ENCODE measurements at places on chromosomes 13 and 19. TPM values are rescaled to one million over a fixed set of nuclear protein-coding genes. Genes with fewer than 3 reads are reported as not detected.

GRCh38 chr13:82947191-82947621 lies 935.1 kb downstream of the SLITRK1 start:
- peaks cover 8% of the 10 kb centered on the region for H3K36me3 ChIP-seq
- no peaks in the 10 kb centered on the region for H3K27me3 ChIP-seq
- peaks cover 18% of the 10 kb centered on the region for H3K4me1 ChIP-seq

DNA sequence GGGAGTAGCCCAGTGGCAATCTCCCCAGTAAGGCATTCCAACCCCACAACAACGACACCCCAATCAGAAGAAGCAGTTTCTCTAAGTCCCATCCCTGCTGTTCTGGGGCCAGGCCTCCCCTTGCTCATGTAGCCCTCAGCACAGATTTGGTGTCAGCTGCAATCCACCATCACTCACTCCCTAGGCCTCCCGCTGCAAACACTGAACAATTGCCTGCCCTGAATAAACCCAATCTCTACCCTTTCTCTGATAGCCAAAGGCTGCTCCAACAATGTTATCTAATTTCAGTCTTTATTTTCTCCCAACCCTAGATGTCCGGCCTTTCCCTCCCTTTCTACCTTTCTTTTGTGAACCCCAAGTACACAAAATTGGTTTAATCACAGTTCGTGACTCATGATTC lies 5.6 kb upstream of the SOX21 start:
- H3K36me3 ChIP-seq, result no peaks in the 10 kb centered on the region
- DNase-seq, result no peak
- no peaks in the 10 kb centered on the region for H3K4me1 ChIP-seq
- H3K4me3 ChIP-seq, result no peak overlapping the region
- H3K27me3 ChIP-seq, result peaks cover 68% of the 10 kb centered on the region

DNA sequence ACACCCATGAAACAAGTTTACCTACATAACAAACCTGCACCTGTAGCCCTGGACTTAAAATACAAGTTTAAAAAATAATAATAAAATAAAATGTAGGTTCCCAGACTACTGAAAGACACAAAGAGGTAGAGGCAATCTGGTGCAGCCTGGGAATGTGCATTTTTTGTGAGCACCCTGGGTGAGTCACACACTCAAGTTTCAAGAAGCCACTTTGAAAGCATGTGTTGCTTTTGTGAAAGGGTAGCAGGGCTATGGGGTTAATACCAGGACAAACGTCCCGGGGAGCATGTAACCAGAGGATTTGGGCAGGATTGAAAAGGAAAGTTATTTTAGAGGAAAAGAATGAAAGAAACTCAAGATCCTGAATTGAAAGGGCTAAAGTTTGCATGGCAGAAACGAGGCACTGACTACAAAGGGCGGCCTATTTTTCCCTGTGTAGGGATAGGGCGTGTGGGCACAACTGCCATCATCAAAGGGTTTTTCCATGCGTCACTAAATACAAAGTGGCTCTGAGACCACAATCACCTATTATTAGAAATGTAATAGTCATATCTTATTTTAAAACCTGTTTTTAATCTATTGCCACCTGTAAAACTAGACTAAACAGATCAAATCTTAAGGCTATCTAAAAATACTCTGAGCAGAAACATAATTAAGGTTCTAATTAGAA lies 314.9 kb downstream of the COG6 start:
- no peaks in the 10 kb centered on the region for H3K4me1 ChIP-seq
- no peak for DNase-seq
- no peak overlapping the region for H3K4me3 ChIP-seq
- H3K36me3 ChIP-seq, result no peaks in the 10 kb centered on the region

- H3K27ac ChIP-seq, result no peak overlapping the region
- no peaks in the 10 kb centered on the region for H3K4me1 ChIP-seq
- no peak overlapping the region for H3K4me3 ChIP-seq
- H3K27me3 ChIP-seq, result no peaks in the 10 kb centered on the region
Measured at GRCh38 chr19:4715529-4716221, 8.0 kb downstream of the DPP9 start.

The C1QTNF9 gene
- total RNA-seq, result not detected

The STARD13 gene
- total RNA-seq, result 24.5 TPM

The ZNF223 gene
- total RNA-seq, result 9.2 TPM

All from mesothelial cell of epicardium (in vitro differentiated cells).